ENCODE measurements at places on chromosomes 6 and 20.

- no peak for DNase-seq
These were observed 191.2 kb downstream of the BCAS1 start for GRCh38 chr20:53879048-53879684.

DNA sequence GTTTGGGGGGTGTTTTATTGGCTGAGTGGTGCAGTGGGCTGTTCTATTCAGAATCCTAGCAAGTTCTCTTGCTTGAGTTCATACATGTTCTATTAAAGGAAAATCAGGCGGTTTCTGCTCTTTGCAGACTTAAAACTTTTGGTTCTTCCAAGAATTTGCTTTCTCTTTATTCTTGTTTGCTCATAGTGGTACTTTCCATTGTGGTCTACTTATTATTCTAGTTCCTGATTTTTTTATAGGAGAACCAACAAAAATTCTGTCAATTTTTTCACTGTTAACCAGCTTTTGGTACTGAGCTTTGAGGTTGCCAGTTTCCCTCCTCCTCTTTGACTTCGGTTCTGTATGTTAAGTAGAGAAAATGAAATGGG lies 6.7 kb downstream of the AFDN start:
- no peak for DNase-seq

DNA sequence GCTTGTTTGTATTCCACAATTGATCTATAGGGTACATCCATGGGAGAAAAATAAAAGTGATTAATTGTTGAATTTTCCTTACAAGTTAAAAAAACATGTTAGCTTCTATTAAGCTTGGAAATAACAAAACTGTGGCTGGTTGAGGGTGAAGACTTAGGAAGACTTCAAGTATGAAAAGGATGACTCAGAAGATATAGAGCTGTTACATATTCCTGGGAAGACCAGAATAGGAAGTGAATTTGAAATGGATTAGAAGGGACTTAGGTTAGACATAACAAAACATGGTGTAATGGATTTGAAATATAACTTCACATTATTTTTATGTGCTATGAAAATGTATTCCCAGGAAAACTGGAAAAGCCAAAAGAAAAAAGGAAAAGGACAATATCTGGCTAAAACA lies 732.2 kb downstream of the HDGFL1 start:
- no peak for DNase-seq

GRCh38 chr6:41672016-41672415 lies 33.7 kb downstream of the MDFI start:
- DNase-seq: no peak

DNA sequence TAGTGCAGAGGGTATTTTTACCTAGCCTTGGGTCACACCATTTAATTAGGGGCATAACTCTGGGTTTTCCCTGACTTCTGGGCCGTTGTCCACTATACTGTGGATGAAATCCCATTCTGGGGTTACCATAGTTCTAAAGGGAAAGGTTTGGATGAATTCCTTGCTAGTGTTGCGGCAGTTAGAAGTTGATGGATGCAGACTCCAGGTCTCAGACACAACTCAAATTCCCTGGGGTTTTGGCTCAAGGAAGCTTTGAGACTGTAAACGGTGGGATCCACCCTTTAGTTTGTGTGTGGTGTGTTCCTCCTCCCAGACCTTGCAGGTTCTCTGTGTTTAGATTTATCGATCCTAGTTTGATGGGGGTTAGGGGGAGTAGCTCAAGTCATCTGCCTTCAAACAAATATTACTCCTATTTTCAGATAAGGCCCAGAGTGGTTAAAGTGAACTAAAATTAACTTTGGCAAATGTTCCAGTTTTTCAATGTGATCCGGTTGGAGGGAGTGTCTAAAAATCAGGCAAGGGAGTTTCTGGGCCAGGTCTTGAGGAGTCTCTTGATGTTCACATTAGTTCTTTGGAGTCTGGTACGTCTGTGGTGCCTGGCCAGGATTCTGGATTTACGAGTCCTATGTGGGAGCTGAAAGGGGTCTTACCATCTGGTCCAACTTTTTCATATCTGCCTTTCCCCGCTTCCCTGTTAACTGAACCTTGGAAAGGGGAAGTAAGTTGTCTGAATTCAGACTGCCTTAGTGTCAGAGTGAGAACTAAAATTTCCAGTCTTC lies 1.5 kb downstream of the RALY start:
- DNase-seq: no peak

- DNase-seq: no peak
These were observed 71.6 kb downstream of the OR2B2 start for GRCh38 chr6:27840572-27840971.

- DNase-seq: no peak
These were observed 80.0 kb downstream of the CBFA2T2 start for GRCh38 chr20:33569802-33570391.

All from stimulated activated CD8-positive, alpha-beta memory T cell treated with anti-CD3 and anti-CD28 coated beads, Interleukin-2, amount 100 ng/mL, for 48 hours (primary cell).